ENCODE measurements at places on chromosomes 16 and 17.
A peak's percentile ranks its signal among the peaks of the same experiment; 100 is the strongest.

DNA sequence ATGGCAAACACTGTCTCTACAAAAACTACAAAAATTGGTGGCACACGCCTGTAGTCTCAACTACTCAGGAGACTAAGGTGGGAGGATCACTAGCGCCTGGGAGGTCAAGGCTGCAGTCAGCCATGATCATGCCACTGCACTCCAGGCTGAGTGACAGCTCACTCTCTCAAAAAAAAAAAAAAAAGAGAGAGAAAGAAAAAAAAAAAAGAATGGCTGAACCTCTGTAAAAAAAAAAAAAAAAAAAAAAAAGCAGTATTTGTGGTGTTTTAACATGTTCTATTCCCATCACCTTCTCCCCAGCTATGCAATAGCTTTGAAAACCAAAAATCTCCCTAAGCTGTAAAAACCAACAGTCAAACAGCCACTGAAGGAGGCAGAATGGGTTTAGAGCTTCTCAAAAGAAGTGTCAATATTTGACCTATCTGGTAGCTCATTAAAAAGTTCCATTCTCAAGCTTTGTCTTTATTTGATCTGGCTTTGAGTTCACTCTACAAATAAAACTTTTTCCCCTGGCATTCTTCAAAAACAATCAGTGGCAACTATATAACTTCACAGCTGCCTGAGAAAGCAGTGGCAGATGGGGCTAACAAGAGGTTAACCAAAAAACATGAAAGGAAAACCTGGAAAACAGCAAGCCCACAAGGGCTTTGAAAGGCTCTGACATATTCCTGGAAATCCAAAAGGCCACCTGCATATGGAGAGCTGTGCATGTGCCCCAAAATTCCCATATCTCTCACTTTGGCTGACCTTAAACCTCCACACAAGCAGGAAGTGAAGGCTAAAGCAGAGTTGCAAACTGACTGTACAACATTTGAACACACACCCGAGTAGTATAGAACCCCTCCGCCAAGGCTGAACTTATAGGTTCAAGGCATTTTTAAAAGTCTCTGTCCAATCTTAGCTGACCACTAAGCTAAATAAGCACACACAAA, 36.0 kb downstream of the USP32 start:
- peak; percentile 8 for DNase-seq

DNA sequence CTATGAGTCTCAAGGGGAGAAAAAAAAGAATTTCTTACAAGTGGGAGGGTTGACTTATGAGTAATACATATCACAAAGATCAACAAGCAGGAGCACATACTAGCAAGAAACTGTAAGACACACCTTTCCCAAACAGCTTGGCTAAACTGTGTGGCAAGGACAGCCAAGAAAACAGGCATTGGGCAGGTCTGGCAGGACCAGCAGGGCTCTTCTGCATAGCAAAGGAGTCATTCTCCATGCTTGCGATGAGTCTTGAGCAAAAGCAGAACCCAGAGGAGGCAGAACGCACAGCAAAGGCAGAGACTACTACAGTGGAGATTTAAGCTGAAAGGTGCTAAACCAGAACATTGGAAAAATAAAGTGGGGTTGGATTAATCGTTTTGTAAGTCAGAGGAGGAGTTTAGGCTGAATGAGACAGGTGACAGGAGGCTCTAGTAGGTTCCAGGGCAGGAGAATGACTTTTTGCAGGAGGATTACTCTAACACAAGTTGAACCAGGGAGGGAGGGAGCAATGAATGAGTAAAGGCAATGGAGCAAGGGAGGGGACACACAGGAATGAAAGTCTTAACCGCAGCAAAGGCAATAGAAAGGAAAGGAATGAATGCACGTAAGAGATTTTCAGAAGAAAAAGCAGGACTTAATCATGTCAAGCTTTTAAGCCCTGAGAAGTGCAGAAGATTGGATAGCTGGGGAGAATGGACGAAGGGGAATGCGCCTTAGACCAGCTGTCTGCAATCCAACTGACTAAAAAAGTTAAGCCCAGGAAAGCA, 2.7 kb downstream of the N4BP1 start:
- DNase-seq, result no peak

DNA sequence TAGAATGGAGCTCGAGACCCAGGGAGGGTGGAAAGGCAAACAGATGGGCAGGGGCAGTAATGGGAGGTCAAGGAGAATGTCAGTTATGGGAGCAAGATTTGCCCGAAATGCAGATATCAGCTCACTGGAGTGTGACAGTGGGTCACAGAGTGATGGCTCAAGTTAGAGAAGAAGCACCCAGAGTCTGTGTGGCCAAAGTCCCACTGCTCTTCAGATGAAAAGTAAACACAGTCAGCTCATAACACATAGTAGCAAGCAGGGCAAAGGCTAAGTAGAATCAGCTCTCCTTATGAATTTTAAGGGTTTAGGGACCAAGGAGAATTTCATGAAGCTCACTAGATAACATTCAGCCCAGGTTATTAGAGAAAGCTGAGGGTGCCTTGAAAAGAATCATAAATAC, 264.9 kb upstream of the MON1B start:
- no peak for DNase-seq

DNA sequence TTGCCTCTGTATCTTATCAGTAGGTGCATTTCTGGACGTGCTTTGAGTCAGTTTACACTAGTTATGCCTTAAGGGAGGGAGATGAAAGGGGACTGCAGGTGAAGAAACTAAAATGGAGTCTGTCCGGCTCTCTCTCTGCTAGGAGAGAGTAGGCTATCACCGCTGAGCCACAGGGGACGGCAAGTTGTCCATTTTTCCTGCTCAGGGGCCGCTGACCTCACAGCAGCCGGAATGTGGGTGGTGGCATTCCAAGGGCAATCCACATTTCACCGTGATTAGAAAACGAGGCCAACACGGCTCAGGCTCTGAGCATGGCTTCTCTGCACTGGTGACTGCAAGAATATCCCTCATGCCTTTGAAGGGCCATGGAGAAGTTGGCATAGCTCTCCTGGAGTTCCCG, 19.0 kb upstream of the KLHDC4 start:
- no peak for DNase-seq

- DNase-seq, result no peak
Measured at GRCh38 chr17:33178681-33179080, 114.4 kb downstream of the ASIC2 start.

DNA sequence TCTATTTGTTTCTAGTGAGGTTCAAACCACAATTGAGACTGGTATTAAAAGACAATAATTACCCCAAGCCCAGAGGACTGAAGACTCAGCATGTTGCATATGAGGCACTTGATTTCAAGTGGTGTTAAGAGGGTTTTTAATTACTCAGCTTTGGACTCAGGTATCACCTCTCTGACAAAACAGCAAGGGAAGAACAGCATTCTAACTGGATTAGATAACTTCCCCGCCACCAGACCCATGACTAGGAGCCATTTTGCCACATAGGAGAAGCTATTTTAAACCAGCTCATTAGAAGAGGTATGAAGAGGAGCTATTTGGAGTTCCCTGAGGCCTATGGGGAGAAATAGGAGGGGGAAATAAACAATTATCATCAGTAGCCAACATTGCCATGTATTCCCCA, 226.1 kb upstream of the TOX3 start:
- no peak for DNase-seq

DNA sequence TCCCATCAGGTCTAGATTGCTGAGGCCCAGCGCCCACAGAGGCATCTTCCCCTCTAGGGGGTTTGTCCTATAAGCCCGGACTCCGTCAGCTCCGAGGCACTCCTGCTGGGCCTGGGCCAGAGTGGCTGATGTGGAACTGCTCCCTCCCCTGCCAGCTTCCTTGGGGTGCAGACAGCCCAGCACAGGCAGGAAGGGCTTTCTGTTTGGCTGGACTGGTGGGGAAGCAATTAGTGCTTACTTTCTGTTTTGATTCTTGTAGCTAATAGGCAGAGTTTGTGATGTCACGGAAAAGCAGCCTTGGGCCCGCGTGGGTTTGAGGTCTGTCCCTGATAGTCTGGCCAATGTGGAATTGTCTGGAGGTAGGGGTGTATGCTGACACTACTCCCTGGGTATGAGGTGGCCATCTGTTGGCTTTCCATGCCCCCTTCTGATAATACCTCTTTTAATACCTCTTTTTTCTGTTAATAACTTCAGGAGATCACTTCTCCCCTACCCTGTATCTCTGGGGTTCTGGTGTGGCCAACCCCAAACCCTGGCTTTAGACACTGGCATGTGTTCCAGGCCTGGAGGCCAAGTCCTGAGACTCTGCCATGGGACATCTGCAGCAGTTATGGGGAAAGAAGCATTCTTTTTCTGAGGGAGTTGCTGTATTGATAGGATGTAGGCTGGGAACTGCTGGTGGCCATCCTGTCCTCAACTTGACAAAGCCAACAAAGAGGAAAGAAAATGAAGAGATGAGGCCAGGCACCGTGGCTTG, 190.9 kb downstream of the RAB11FIP4 start:
- DNase-seq, result no peak

DNA sequence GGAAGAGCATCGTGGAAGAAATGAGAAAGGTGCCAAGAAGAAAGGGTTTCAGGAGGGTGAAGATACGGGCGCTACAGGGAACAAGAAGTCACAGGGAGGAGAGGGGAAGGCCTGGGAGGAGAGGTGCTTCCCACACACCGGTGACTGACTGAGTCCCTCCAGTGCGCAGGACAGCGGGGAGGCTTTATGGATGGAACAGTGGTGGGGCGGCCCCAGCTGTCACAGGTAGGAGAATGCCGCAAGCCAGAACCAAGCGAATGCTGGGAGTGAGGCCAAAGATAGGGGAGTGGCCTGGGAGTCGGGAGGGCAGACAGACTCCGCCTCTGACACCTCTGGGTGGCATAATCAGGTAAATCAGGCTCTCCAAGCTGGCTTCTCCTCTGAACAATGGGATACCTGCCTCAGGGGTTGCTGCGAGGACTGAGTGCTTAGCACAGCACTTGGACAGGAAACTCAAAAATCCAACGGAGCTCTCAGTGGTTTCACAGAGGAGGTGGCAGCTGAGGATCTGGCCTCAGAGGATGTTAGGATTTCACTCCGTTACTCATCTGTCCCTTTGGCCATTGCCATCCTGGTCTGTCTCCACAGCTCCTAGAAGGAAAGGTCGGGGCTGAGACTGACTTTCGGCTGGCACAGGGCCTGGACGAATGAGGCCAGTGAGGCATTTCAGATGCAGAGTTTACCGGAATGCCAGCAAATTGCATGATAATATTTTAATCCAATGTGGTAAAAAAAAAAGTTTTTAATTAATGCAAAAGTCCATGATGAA, 717 bp upstream of the CNP start:
- peak; percentile 43 for DNase-seq

- no peak for DNase-seq
Measured at GRCh38 chr16:21950782-21951521, 2.2 kb upstream of the UQCRC2 start.

DNA sequence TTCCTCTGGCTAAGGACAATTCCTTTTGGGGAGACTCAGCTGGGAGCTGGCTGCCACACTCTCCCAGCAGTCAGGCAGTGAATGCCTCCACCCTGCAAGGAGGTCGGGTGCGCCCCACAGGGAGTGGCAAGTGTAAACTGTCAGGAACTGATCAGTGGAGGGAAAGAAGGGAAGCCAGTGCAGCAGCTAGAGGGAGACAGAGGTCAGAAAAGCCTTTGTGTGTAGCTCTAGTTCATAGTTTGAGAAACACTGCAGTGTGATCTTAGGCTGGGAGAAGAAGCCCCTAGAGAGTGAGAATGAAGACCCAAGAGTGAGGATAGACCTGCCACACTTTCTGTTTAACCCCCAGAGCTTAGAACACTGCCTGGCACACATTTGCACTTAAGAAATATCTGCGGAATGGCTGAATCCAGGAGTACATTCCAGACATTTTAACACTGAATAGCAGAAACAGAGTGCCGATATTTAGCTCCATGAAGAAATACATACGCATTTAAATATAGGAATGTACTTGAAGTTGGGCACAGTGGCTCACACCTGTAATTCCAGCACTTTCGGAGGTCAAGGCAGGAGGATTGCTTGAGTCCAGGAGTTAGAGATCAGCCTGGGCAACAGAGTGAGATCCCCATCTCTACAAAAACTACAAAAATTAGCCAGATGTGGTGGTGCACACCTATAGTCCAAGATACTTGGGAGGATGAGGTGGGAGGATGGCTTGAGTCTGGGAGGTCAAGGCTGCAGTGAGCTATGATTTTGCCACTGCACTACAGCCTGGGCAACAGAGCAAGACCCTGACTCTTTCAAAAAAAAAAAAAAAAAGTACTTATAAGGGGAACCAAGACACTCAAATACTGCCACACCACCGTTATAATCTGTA, 11.1 kb upstream of the SLC5A11 start:
- DNase-seq, result no peak

GRCh38 chr16:77302249-77302648, 103.0 kb downstream of the SYCE1L start:
- no peak for DNase-seq

GRCh38 chr17:73191443-73192205, 1.2 kb upstream of the COG1 start:
- DNase-seq, result peak; percentile 76

DNA sequence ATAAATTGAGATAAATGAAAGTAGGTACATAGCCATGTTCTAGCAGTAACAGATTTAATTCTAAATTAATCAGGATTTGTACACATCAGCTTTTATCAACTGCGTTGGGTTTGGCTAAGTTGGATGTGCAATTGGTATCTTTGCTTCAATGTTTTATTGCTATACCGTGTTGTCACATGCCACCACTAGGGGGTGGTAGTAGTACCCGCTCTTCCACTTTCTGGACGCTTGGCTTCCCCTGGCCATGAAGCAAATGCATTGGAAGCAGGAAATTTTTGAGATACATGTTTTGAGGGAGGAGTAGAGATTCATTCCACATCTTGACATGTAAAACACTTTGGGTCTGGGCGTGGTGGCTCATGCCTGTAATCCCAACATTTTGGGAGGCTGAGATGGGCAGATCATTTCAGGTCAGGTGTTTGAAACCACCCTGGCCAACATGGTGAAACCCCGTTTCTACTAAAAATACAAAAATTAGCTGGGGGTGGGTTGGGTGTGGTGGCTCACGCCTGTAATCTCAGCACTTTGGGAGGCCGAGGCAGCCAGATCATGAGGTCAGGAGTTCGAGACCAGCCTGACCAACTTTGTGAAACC, 58.6 kb downstream of the EMP2 start:
- peak; percentile 24 for DNase-seq

GRCh38 chr16:15650019-15650697, at the start of gene NDE1:
NDE1 (plus strand) TSS chr16:15650245; CDS start chr16:15664779, 14,534 bp downstream.
- DNase-seq, result peak; percentile 61

DNA sequence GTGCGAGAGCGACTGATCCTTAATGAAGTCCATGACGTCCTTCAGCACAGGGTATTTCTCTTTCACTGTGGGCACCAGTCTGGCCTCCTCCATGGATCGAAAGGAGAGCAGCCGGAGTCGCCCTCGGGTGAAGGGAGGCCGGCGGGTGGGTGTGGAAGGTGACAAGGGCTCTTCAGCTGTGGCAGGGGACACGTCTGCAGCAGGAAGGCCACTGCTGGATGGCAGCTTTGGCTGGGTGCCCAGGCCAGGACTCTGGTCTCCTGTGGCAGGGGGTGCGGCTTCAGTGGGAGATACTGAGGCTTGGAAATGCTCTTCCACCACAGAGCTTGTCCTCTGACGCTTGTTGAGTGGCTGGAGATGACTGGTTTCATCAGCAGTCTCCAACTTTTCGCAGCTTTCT, 78.5 kb downstream of the ZZEF1 start:
- no peak for DNase-seq

GRCh38 chr17:47840001-47840741, 902 bp downstream of the SCRN2 start:
- DNase-seq, result no peak

- no peak for DNase-seq
Measured at GRCh38 chr17:17398188-17398942, 78.4 kb upstream of the MED9 start.

All from SHP77 (cell line).